ENCODE measurements at places on chromosomes 13 and 19.

GRCh38 chr13:33355201-33355895, 69.8 kb upstream of the STARD13 start:
- DNase-seq, result no peak

DNA sequence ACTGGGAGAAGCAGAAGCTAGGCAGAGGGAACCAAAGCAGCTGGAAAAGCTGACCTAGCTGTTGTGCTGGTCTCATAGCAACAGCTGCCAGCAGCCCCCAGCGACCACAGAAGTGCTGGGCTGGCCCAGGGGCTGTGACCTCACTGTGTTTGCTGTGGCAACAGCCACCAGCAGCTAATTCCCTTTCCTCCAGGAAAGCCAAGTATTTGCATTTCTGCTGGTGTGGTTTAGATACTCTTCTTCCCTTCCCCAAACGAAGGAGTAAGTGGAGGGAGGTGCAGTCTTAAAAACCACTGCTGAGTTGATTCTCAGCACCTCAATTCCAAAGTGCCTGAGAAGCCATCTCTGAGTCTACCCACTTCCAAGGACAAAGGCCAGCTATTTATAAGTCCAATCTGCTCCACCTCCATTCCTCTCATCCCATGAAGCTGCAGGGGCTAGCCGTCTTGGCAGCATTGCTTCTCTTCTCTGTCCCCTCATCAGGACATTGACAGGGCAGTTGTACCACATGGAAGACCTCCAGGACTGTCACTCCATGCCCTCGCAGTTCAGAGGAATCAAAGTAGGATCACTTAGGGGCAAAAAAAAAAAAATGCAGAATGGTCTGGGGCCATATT, 11.5 kb upstream of the CCDC97 start:
- no peak for DNase-seq

- DNase-seq, result no peak
Measured at GRCh38 chr19:18364826-18365528, 21.0 kb upstream of the GDF15 start.

DNA sequence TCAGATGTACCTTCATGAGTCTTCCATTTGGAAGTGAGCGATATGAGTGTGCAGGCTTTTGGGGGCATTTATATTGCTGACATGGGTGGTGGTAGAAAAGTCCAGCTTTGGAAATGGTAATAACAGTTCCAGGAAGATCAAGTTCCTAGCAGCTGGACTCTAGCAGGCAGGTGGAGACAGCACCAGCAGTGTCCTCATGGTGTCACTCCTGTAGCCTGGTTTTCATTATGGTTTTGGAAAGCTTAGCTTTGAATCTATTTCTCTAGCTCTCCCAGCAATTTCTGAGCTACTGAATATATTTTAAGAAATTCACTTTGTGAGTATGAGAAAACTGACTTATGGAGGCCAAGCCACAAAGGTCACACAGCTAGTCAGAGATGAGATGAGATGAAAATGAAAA, 523.2 kb upstream of the HTR2A start:
- DNase-seq, result no peak
